ENCODE measurements at places on chromosomes 2 and 18. TPM values are rescaled to one million over a fixed set of nuclear protein-coding genes. Genes with fewer than 3 reads are reported as not detected.
A peak's percentile ranks its signal among the peaks of the same experiment; 100 is the strongest.

Gene CNGA3
- total RNA-seq: not detected

Gene COPS7B
- total RNA-seq: 52.8 TPM

Gene APCDD1
- not detected for total RNA-seq

DNA sequence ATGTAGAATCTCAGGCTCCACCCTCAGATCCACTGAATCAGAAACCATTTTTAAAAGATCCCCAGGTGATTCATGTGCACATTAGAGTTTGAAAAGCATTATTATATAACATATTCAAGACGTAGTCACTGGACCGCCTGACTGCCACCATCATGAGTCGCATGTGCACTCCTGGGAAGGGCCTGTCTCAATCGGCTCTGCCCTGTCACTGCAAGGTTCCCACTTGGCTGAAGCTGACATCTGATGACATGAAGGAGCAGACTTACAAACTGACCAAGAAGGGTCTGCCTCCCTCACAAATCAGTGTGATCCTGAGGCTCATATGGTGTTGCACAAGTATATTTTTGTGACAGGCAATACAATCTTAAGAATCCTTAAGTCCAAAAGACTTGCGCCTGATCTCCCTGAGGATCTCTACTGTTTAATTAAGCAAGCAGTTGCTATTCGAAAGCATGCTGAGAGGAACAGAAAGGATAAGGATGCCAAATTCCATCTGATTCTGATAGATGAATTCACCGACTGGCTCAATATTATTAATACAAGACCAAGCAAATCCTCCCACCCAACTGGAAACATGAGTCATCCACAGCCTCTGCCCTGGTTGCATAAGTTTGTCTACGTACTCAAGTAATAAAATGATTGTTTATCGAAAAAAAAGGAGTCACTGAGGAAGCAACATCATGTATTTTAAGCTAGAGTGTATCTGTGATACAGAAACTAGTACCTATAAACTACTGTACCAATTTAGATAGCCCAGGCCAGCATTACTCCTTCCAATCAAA is 26.2 kb downstream of the ATAD2B start:
- no peaks in the 10 kb centered on the region for H3K27me3 ChIP-seq
- peaks cover 36% of the 10 kb centered on the region for H3K4me1 ChIP-seq
- no peak overlapping the region for H3K4me3 ChIP-seq
- DNase-seq: no peak
- H3K36me3 ChIP-seq: no peaks in the 10 kb centered on the region

Gene CPLX4
- total RNA-seq: not detected

Gene ACSL3
- total RNA-seq: 36.1 TPM

Gene SH3RF3
- total RNA-seq: 1.8 TPM

- no peak for DNase-seq
- no peak overlapping the region for H3K27ac ChIP-seq
- peaks cover 3% of the 10 kb centered on the region for H3K4me1 ChIP-seq
- no peaks in the 10 kb centered on the region for H3K36me3 ChIP-seq
- no peak overlapping the region for H3K4me3 ChIP-seq
Measured at GRCh38 chr18:75170916-75171315, 38.0 kb downstream of the PTGR3 start.

DNA sequence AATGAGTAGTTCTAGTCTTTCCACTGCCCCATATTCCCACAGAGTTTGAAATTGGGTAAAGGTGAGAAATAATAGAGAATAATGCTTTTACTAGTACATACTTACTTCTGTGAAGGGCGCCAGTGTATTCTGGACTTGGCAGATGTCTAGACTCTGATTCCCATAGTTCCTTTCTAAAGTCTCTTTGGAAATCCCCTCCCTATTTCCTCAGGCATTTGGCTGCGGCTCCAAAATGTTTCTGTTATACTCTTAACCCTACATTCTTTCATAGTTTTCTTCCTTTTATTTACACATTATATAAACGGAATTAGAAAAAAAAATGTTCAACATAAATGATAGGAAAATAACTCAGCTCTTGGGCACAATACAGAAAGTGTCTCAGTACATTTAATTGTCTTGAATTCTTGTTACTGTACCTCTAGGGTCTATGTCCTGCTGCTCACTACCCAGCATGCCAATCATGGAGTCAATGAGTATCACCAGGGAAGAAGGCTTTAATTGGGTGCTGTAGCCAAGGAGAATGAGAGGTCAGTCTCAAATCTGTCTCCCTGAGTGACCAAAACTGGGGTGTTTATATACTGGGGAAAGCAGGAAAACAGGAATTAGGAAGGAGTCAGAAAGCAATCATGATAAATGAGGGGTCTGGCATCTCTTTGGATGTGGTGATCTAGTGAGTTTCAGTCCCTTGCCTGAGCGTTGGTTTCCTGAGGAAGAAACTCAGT is 147.8 kb upstream of the MMADHC start:
- H3K36me3 ChIP-seq: no peaks in the 10 kb centered on the region
- H3K4me1 ChIP-seq: no peaks in the 10 kb centered on the region
- no peak overlapping the region for H3K27ac ChIP-seq
- H3K27me3 ChIP-seq: no peaks in the 10 kb centered on the region
- DNase-seq: no peak

- H3K27me3 ChIP-seq: peaks cover 8% of the 10 kb centered on the region
- H3K4me1 ChIP-seq: no peaks in the 10 kb centered on the region
Measured at GRCh38 chr2:138415985-138416384, 85.6 kb upstream of the SPOPL start.

- H3K27ac ChIP-seq: peak overlapping the region; percentile 96
- peaks cover 88% of the 10 kb centered on the region for H3K4me1 ChIP-seq
- DNase-seq: no peak
- H3K4me3 ChIP-seq: peak overlapping the region; percentile 5
- H3K27me3 ChIP-seq: no peaks in the 10 kb centered on the region
Measured at GRCh38 chr2:197200051-197200761, 110.4 kb downstream of the ANKRD44 start.

- no peaks in the 10 kb centered on the region for H3K27me3 ChIP-seq
- peaks cover 48% of the 10 kb centered on the region for H3K36me3 ChIP-seq
- H3K4me1 ChIP-seq: peaks cover 11% of the 10 kb centered on the region
- no peak overlapping the region for H3K4me3 ChIP-seq
Measured at GRCh38 chr2:86028766-86029381, 76.8 kb downstream of the POLR1A start.

GRCh38 chr18:5434425-5434824 is 109.4 kb downstream of the EPB41L3 start:
- H3K36me3 ChIP-seq: no peaks in the 10 kb centered on the region
- H3K27me3 ChIP-seq: no peaks in the 10 kb centered on the region
- no peak overlapping the region for H3K27ac ChIP-seq
- no peak overlapping the region for H3K4me3 ChIP-seq
- H3K4me1 ChIP-seq: no peaks in the 10 kb centered on the region

Gene DSG4
- total RNA-seq: not detected

DNA sequence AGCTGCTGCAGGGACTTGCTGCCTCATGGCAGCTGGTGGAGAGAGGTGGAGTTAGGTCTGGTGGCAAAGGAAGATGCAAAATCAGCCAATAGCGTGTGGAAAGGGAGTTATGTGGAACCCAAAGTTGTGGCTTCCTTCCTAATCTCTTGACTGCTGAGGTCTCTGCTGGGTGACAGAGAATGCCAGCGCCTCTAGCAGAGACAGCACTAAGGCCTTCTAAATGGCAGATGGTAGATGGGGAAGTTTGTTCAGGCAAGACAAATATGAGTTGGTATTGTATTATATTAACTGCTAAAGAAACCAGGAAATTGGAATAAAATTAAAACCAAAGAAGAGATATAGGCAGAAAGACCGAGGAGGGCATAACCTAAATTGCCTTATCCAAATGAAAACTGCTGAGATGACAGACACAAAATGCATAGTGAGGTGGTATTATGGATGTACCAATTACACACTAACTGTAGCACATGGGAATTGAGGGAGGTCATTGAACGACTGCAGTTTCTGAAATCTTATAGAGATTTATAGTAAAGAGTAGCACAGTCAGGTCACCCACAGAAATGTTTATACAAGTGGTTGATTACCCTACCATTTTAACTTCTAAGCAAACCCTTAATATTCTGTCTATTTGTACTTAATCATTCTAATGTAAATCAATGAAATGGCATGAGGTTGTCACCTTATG is 246.6 kb upstream of the SESTD1 start:
- no peak overlapping the region for H3K4me3 ChIP-seq
- no peak for DNase-seq
- no peak overlapping the region for H3K27ac ChIP-seq
- H3K36me3 ChIP-seq: no peaks in the 10 kb centered on the region
- no peaks in the 10 kb centered on the region for H3K4me1 ChIP-seq

DNA sequence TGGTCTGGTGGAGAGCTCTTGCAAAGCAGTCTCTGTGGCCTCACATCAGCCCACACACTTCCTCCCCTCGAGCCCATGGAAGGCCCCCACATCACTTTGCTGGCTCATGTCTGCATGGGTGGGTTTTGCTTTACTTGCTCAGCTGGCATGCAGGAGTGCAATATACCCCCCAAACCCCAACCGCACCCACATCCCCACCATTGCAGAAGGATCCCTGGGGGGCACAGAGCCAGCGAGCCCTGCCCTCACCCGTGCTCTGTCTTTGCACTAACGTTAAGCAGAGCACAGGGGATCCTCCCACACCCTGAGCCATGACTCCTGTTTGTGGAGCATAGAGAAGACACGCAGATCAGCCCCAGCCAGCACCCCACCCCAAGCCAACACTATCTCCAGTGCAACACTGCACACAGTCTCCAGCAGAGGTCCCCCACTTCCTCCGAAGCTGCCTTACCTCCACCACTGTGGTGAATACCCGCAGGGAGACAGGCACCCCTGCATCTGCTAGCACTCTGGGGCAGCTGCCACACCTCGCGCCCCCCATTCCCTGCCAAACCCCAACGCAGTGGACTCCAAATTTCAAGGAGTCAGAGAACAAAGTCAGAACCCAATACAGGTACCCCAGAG is 177.8 kb upstream of the RGPD4 start:
- no peak overlapping the region for H3K27ac ChIP-seq
- no peak for DNase-seq
- no peaks in the 10 kb centered on the region for H3K36me3 ChIP-seq
- H3K27me3 ChIP-seq: no peaks in the 10 kb centered on the region
- no peak overlapping the region for H3K4me3 ChIP-seq

DNA sequence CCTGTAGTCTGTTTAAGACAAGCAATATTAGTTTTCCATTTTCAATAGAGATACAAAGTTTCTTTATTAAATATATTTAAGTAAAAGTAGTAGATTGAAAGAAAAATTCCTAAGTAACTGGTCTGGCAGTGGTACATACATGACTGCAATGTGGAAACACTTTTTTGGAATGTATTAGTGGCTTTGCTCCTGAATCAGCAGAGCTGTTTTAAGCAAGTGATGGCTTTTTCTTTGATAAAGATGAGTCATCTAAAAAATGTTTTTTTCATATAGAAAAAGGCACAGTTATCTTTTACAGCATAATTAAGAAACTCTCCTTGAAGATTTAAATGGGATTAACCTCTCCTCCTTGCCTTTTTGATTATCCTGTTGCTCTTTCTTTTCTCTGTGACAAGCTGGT is 34.9 kb downstream of the KDM3A start:
- DNase-seq: no peak
- no peaks in the 10 kb centered on the region for H3K27me3 ChIP-seq
- peaks cover 38% of the 10 kb centered on the region for H3K4me1 ChIP-seq
- H3K27ac ChIP-seq: no peak overlapping the region

Gene ALK
- not detected for total RNA-seq

GRCh38 chr2:69975853-69976462 is 14.5 kb upstream of the ASPRV1 start:
- no peak for DNase-seq
- no peak overlapping the region for H3K27ac ChIP-seq
- H3K27me3 ChIP-seq: no peaks in the 10 kb centered on the region
- H3K4me3 ChIP-seq: no peak overlapping the region

DNA sequence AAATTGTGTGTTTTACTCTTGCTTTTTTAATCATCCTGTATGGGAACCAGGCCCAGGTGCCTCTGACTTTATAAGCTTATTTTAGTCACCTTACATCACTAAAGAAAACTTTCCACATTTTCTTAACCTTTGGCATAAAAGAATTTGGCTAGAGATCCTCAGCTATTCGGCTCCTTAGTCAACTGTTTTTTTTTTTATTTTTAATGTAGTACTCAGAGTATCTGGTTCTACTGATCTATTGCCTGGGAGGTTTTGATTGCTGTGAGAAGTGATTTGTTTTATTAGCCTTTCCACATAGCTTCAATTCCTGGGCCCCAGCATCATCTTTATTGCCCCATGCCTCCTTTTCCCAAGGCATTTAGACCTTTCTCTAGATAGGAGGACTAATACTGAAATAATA is 121.0 kb downstream of the MYO1B start:
- H3K36me3 ChIP-seq: no peaks in the 10 kb centered on the region
- no peak overlapping the region for H3K4me3 ChIP-seq
- DNase-seq: no peak
- no peaks in the 10 kb centered on the region for H3K4me1 ChIP-seq
- no peak overlapping the region for H3K27ac ChIP-seq

Gene RAMP1
- 0.69 TPM for total RNA-seq

DNA sequence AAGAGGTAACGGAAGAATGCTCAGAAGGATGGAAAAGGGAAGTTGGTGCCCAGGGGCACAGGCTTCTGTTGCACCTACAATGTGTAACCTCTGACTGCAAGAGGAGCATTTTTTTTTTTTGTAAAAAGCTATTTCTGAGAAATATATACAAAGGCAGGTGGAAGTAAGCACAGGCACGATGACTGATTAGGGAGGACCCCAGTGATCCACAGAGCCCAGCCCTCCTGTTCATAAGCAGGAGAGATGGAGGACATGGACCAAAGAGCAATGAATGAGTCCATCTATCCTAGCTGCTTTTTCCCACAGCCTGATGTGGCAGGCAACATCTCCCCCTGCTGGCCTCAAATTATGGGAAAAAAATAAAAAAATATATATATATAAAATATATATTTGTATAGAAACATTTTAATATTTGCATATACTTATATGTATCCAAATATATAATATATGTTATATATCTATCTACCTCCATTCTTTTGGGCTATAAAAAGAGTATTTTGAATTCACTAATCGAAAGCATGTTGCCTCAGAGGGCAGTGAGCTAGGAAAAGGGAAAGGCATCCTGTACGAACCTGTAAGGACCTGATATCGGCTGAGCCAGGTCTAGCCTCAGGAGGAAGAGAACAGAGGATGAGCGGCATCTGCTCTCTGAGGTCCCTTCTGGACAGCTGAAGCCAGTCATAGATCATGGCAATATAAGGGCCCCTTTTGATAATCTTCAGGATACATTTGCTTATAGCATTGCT is 166.0 kb upstream of the STK17B start:
- DNase-seq: peak; percentile 37
- no peaks in the 10 kb centered on the region for H3K27me3 ChIP-seq
- H3K36me3 ChIP-seq: no peaks in the 10 kb centered on the region
